ENCODE measurements at places on chromosomes 1 and 21.

DNA sequence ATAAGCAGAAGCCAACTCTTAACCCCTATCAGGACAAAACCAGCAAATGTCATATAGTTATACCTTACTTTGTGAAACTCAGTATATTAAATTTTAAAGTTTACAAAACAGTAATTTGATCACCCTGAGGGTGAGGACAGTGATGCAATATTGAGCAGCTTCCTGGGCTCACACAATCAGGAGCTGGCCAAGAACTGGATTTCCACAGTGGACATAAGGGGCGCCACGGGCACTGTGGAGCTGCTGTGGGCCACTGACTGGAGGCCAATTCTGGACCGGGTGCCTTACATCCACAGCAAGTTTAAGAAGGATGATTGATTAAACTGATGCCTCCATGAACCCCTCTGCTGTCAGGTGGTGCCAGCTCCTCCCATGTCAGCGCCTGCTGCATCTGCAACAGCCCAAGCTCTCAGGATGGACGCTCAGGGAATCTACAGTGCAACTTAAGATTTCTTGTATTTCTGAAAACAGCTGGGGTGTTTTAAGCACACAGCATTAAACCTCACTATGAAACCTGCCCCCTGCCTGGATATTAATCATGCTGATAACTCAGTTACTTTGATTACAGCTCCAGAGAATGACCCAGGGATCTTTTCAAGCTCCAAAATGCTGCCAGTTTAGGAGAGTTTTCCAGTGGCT, 55.9 kb downstream of the TOR3A start:
- DNase-seq, result no peak

DNA sequence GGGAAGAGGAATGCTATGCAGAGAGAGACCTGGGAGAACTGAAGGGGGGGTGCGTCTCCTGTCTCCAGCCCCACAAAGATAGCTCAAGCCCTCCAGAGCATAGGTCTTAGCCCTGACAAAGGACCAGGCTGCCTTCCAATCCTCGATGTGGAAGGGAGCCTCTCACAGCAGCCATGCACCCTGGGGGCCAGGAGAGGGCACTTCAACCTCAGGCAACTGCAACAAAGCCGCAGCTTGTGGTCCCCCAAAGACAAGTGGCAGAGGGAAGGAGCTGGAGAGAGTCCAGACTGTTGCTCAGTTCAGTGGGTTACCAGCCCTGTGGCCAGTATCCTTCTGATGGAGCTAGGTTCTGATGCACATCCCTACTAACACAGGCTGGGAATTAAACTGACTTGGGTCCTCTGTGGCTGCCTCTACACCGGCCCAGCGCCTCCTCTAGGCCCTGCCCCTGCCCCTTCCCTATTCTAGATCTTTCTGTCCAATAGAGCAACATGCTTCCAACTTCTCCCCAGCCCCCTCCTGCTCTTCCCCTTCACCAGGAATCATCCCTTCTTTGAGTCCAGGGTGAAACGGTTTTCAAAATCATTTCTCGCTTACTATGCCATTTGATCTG, 100.7 kb upstream of the SPATA6 start:
- DNase-seq, result peak; percentile 47

DNA sequence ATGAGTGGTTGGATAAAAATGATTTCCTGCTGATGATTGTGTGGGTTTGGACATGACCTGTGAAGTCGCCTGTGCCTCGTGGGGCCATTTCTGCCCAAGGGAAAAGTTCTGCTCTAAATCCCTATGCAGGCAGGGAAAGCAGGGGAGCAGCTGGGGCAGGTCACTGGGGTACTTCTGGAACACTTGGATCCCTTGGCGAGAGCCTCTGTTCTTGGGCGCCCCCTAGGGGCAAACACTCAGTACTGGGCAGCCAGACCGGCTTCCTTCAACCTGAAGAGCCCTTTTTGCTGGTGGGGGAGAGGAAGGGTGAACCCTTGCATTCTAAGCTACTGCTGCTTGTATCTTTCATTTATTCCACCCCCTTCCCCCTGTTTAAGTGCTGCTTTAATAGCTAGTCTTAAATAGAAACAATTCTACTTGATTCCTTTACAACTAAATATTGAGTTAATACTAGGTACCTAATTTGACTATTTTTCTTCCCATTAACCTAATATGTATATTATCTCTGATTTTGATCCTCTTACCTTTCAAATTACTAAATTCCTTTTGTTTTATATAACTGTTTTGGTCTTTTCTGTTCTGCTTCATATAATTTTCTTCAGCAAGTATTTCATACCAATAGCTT, 5.1 kb upstream of the CLEC20A start:
- DNase-seq, result peak; percentile 83

DNA sequence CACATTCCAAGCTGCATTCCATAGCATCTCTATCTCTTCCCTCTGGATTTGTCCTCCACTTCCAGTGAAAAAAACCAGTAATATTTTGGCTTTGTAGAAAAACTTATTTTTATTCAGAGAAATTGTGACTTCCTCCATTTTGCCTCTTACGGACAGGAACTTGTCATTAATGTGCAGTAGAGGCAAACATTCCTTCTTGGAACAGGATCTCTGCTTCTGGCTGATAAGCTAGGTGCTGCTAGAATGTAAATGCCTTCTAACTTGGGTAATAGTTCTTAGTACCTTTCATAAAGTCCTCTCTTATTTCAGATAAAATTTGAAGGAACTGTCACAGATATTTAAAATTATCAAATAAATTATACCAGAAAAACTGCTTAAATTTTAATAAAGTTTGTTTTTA, 707.8 kb downstream of the USP25 start:
- DNase-seq, result peak; percentile 69

Measured in OCI-M1 (cell line).